ENCODE measurements at places on chromosomes 2 and 18.

- no peak for DNase-seq
These were observed 244.8 kb upstream of the SLC14A2 start for GRCh38 chr18:45370255-45371010.

GRCh38 chr2:210562091-210562490 lies 5.7 kb downstream of the CPS1 start:
- DNase-seq = no peak

DNA sequence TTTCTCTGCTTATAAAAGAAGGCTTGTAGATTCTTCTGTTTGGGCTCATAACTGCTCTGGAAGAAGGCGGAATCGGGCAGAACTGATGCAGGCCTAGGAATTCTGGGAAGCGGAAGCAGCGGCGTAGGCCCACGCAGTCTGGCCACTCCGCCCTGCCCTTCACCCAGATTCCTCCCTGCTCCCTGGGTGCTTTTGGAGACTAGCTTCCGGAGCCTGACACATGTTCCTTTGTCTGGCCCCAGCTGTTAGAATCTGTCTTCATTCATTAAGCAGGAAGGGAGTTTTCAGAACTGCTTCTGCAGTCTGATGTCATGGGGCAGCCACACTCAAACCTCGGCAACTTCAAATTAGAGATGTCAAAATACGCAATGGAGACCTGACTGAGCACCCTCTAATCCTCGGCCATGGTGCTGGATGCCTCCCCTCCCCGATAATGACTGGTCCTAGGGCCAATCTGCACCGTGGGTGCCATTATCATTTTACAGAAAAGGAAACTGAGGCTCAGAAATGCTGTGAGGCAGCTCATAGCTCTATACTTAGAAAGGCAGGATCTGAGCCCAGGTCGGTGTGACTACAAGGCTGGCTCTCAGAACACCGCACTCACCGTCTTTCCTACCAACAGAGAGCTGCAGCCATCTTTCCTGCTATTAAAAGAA lies 275.7 kb downstream of the MYCN start:
- no peak for DNase-seq

DNA sequence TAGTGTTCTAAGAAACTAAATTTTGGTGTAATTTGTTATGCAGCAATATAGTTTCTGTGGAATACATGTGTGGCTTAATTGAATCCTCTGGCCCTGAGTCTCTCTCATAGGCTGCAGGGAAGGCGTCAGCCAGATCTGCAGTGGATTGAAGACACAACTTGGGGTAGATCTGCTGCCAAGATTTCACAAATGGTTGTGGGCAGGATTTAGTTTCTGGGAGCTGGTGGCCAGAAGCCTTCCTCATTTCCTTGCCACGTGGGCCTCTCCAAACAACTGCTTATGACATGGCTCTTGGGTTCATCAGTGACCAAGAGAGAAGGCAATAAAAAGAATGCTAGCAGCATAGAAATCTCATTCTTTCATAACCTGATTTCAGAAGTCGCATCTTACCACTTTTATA lies 28.2 kb downstream of the CCDC102B start:
- no peak for DNase-seq

- no peak for DNase-seq
These were observed 2.0 kb downstream of the KCTD1 start for GRCh38 chr18:26546170-26546874.

DNA sequence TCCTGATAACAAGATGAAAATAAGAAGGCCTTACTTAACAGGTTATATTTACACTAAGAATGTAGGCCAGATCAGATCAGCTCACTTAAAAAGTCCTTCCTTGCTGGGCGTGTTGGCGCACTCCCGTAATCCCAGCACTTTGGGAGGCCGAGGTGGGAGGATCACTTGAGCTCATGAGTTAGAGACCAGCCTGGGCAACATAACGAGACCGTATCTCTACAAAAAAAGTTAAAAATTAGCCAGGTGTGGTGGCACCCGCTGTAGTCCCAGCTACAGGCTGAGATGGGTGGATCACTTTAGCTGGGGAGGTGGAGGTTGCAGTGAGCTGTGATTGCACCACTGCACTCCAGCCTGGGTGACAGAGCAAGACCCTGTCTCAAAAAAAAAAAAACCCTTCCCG lies 53.2 kb upstream of the SOS1 start:
- no peak for DNase-seq

DNA sequence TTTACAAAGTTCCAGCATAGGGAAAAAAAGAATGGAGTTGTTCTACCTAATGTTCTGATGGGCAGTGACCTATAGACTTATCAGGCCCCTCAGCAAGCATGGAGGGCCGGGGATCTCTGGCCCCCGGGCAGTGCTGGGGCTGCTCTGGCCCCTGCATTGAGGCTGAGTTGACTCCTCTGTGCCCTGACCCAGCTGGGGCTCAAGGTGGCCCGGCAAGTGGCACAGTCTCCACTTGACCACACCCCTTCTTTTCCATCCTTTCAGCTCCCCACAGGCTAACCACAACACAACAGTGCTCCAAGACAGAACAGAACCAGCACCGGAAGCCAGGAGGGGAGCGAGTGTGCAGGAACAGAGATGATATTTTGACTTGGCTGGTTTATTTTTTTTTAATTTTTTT lies 19.9 kb downstream of the TOGARAM2 start:
- no peak for DNase-seq

GRCh38 chr18:68922392-68922791 lies 124.5 kb downstream of the CCDC102B start:
- DNase-seq = no peak

DNA sequence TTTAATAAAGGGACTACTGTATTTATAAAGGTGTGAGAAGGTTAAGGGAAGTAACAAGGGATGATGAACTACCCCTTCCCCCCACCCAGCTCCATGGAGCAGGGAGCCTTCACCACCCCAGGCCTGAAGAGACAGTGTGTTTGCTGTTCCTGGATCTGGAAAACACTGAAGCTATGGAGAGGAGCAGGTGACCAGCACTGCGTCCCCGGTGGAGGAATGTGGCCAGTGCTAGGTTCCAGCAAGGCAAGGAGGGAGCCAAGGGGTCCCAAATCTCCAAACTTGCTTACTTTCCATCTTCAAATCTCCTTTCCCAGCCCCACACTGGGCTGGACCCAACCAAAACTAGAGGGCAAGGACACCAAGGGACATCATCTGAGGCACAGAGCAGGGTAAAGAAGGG lies 128.7 kb upstream of the CD302 start:
- no peak for DNase-seq

- no peak for DNase-seq
These were observed 313.9 kb downstream of the GBX2 start for GRCh38 chr2:235854276-235854675.

- peak; percentile 27 for DNase-seq
These were observed 62.8 kb upstream of the OTOS start for GRCh38 chr2:240203031-240203787.

DNA sequence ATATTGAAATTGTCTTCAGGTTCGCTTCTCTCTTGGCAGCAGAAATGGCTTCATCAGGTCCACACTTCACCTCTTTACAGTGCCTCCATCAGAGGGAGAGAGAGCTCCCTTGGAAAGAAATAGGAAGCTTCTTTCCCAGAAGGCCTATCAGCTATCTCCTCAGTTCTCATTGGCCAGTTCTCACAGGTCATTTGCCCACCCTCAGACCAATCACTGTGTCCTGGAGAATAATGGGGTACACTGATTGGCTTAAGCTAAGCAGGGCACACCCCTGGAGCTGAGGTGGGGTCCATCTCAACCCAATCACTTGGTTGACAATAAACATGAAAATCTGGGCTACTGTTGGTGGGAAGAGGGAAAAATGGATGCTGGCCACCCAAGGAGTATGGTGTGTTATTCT lies 5.2 kb downstream of the GNLY start:
- DNase-seq = no peak

- no peak for DNase-seq
These were observed 1.4 kb downstream of the TRIB2 start for GRCh38 chr2:12718015-12718671.

DNA sequence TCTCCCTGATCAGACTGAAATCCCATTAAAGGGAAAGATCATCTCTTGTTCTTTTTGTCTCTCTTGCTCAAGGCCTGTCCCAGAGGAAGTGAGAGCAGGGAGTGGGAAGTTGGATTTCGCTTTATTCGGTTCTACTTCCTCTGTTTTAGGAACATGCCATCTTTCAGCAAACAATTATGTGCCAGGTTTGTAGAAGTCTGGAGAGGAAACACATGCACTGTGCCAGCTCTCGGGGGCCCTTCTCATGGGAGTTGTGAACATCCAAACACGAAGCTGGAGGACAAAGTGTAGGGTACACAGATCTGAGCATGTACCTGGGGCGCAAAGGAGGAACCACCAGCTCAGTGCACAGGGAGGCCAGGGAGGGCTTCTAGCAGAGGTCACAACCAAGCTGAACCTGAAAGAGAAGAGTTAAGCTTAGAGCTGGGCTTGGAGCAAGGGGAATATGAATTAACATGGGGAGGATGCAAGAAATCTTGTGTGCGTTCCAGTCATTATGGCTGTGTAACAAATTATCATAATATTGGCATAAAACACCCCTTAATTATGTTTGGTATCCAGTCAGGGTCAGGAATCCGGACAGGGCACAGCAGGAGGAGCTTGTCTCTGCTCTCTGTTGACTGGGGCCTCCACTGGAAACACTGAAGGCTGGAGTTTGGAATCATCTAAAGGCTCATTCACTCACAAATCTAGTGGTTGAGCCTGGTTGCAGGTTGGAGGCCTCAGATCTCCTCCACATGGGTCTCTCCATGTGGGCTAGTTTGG lies 128.6 kb downstream of the ZFP36L2 start:
- no peak for DNase-seq

DNA sequence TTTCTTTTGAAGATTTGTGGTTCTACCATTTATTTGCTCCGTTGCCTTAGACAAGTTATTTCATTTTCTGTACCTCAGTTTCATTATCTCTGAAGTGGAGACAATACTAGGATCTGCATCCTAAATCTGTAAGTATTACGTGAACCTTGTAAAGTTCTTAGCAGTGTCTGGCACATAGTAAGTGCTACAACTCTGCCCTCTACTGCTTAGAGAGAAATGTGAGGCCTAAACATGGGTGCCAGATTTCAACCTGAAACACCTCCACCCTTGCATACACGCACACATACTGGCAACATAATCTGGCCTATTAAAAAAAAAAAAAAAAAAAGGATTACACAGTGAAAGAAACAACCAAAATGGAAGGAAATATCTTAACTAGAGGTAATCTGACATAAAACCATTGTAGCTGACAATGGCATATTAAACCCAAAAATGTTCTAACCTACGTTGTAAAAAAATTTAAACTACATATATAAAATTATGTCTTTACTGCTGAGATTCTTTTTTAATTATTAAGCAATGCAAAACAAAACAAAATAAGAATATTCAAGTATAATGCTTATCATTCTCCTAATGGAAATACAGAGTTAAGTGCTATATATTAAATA lies 132.6 kb downstream of the MAP2 start:
- no peak for DNase-seq

DNA sequence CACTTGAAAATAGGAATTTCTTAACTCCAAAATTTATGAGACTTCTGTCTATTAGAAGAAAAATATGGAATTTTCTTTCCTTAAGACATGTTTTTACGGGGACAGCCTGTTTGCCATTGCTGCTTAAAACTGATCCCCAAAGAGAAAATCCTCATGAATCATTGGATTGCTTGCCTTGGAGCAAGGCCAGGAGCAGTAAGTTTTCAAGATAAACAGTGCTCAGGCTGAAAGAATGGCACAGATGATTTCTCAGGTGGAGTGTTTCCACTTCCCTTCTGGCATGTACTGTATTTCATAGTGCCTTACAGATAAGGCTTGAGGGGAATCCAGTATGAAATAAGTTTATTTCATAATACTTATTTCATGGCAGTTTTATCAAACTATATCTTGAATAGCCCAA lies 74.3 kb upstream of the MMADHC start:
- DNase-seq = no peak

DNA sequence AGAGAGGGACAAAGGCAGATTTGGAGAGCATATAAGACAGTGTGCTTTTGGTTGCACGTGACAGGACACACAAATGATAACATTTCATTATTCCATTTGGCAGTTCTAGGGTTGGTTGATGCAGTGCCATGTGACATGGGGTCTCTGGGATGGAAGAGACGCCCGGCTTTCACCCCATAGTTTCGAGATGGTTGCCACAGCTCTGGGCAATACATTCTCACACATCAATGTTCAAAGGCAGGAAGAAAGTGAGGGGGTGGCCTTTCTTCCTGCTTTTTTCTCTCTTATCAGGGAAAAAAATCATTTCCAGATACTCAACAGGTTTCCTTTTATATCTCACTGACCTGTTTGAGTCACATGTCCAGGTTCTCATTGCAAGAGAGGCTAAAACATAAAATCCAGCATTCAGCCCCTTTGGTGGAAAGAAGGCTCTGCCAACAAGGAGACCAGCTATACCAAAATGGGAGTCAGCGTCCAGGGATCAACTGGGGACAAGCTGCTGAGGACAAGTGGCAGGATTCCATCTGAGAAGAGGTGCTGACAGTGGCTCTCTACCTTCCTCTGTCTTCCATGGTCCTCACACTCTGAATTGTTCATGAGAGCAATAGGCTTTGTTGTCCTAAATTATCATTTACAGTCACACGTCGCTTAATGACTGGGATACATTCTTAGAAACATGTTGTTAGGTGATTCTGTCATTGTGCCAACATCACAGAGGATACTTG lies 29.1 kb upstream of the ANKRD44 start:
- DNase-seq = no peak

GRCh38 chr2:96501471-96501874 lies 3.7 kb downstream of the NEURL3 start:
- DNase-seq = no peak

DNA sequence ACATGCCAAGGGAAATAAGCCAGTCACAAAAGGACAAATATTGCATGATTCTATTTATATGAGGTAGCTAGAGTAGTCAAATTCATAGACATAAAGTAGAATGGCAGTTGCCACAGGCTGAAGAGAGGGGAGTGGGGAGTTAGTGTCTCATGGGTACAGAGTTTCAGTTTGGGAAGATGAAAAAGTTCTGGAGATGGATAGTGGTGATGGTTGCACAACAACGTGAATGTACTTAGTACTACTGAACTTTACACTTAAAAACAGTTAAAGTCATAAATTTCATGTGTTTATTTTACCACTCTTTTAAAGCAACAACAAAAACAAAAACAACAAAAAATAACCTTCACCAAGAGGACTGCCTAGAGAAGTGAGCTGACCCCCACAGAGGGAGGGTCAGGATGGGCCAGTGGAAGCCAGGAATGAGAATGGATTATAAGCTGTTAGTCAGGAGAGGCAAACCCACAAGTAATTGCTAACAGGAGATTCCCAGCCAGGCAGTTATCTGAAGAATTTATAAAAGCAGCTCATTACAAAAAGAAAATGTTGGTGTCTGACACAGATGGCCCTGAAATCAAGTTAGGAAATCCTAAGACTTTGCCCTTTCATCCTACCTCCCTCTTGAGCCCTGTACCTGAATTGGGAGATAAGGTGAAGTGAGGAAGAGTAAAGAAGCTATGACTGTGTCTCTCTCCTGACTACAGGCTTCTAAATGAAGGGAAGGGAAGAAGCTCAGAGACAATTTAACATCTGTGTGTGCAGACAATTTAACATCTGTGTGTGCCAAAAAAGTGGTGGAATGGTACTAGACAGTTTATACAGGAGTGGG lies 263.4 kb downstream of the PDE11A start:
- no peak for DNase-seq

GRCh38 chr2:137231628-137232027 lies 466.3 kb downstream of the THSD7B start:
- DNase-seq = no peak

Measured in chondrocyte (in vitro differentiated cells).